ENCODE measurements at places on chromosomes 3 and 15.

DNA sequence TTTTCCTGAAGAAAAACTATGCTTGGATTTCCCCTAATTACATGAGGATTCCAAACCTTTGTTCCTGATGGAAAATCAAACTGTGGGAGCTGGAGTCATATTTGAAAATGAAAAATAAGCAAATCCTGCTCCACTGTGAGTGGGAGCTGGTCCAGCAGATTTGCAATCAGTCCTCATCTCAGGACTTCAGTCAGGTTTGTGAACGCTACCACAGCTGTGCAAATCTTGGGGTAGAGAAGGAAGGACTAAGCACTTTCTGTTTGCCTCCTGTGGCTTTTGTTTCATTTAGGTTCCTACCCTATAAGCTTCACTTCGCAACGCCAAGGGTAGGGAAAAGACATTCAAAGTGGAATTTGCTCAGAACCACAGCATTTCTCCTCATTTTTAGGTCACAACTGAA lies 238.2 kb downstream of the TUSC7 start:
- DNase-seq, result no peak

DNA sequence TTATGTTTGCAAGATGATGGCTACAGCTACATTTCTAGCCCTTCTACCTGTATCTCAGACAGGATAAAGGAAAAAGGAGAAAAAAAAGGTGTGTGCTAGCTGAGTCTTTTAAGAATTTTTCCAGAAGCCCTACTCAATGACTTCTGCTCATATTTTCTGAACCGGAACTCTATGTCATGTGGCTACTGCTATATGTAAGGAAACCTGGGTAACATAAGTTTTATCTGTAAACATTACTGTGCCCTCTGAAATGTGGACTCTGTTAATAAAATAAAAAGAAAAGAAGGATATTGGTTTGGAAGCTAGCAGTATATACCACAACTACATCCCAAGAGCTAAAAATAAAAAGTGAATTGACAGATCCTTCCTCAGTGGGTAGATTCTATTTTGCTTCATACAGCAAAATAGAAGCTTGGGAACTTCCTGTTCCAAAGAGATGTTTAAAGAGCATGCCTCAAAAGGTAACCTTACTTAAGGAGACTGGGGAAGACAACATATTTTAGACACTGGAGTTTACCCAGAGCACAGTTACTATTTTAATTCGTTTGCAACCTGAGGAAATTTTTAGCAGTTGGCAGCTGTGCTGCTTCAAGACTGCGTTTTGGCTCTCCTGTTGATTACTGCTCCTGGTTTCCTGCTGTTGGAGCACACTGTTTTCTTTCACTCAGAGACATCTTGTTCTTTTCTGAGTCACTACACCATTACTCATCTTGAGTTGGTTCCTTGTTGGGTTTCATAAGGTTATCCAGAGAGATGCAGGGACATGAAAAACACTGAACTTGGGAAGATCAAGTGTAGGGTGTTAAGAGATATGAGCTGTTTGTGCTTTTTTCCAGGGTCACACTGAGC lies 280.7 kb downstream of the NFKBIZ start:
- no peak for DNase-seq

- DNase-seq, result no peak
Observed at GRCh38 chr3:42192334-42193200, 73.4 kb downstream of the CCK start.

DNA sequence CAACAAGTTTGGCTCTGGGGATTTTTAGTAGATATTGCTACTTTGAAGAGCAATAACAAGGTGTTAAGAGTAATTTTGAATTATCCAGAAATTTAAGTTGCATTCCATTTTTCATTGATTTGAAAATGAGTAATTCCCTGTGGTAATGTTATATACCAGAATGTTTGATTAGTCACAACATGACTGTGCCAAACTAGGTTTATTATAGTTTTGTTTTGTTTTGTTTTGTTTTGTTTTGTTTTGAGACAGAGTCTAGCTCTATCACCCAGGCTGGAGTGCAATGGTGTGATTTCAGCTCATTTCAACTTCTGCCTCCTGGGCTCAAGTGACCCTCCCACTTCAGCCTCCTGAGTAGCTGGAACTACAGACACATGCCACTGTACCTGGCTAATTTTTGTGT lies 40.7 kb downstream of the CNOT10 start:
- DNase-seq, result no peak

DNA sequence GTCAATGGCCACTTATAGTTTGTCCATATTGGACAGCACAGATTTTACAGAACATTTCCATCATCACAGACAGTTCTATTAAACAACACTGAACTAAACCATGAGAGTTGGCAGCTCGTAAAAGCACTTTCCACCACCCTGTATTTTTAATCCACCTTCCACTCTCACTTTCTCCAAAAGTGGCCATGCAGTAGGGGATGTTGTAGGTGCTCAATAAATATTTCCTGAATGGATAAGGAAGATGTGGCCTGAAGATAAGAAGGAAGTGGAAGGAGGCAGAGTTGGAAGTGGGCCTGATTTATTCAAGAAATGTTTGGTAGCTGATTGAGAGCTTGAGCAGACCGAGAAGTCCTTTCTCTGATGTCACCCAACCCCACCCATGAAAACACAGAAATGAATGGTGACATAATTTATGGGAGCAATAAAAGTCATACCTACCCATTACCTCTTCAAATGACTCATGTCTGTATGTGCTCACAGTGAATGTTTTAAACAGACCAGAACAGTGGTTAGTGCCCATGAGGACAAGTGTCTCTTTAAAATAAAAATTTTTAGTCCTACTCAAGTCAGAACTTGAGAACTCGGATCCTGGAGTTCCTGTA lies 39.6 kb upstream of the CTNNB1 start:
- DNase-seq, result no peak

DNA sequence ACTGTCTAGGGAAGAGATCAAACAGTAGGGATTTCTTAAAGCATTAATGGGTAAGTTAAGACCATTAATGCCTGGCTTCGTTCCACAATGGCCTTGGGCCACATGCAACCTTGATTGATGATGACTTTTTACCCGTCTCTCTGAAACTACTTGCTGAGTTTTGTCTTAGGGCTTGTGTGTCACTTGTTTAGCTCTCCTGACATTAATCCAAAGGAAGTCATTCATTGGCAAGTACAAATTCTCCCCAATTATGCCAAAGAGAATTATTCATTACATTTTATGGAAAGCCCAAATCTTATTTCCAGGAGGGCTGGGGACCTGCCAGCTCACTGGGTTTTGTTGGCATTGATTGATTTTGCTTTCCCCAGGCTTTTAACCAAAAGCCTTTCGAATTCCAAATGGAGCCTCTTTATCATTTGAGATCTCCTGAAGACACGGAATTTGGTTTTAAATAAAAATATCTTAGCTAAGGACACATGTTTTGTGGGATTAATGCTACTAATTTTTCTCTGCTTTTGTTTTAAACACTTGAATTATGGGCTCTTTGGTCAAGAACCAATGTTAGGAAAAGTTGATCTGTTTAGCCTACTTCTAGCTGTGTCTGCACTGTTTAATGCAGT lies 40.7 kb downstream of the SERPINI1 start:
- no peak for DNase-seq

- DNase-seq, result no peak
Observed at GRCh38 chr3:9330166-9330703, 32.6 kb upstream of the THUMPD3 start.

DNA sequence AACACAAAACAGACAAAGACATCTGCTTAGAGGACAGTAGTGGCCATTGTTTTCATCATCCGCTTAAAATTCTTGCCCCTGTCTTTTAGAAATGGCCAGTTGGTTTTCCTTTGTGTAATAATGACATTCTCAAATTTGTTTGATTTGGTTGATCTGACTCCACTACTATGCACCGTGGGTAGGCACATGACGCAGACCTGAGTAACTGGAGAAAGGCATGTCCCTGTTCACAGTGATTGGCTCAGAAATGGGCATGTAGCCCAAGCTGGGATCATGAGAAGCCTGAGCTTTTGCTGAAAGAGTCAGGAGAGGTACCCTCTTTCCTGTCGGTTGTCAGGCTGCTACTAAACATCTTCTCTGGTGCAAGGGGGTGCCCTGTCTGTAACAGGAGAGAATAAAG lies 36.6 kb upstream of the MAGI1 start:
- DNase-seq, result no peak

- peak; percentile 74 for DNase-seq
Observed at GRCh38 chr3:16319307-16319706, 54.3 kb downstream of the OXNAD1 start.

GRCh38 chr3:72312339-72312738 lies 527.4 kb upstream of the PROK2 start:
- DNase-seq, result no peak

GRCh38 chr3:139627759-139628158 lies 50.0 kb downstream of the NMNAT3 start:
- no peak for DNase-seq

DNA sequence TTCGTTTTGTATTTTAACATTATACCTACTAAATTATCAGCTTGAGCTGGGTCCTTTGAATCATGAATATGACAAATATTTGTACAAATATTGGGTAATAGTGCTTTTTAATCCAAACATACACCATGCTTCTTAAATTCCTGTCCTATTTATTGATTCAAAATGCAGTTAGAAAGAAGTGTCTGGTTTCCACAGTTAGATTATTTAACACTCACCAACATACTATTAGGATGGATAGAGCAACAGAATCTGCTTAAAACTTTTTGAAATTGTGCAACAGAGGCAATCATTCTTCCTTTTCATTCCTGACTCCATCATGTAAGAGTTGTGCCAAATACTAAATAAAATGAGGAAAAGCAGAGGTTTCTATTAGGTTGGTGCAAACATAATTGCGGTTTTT lies 281.2 kb downstream of the LSAMP start:
- DNase-seq, result no peak

All from activated T-helper 1 cell treated with anti-CD3 and anti-CD28 coated beads, Interleukin-12 subunit alpha, Interleukin-12 subunit beta, Interleukin-2, Interleukin-4 antibody, amounts not matched to agents 30 ng/mL and 10 ng/mL and 1 ng/mL, durations not matched to agents 14 hours and 24 hours and 36 hours (primary cell).